ENCODE measurements at places on chromosomes 16 and 17. TPM values are rescaled to one million over a fixed set of nuclear protein-coding genes. Genes with fewer than 3 reads are reported as not detected.
A peak's percentile ranks its signal among the peaks of the same experiment; 100 is the strongest.

- no peaks in the 10 kb centered on the region for H3K36me3 ChIP-seq
- H3K27ac ChIP-seq = no peak overlapping the region
- H3K4me3 ChIP-seq = no peak overlapping the region
- H3K27me3 ChIP-seq = no peaks in the 10 kb centered on the region
- no peaks in the 10 kb centered on the region for H3K4me1 ChIP-seq
These were observed 128.2 kb downstream of the CLEC16A start for GRCh38 chr16:11072420-11073153.

NLRC5 gene
- total RNA-seq = 0.18 TPM

- no peaks in the 10 kb centered on the region for H3K27me3 ChIP-seq
- H3K4me3 ChIP-seq = no peak overlapping the region
- no peak overlapping the region for H3K27ac ChIP-seq
- H3K4me1 ChIP-seq = no peaks in the 10 kb centered on the region
These were observed 24.1 kb downstream of the PSMD7 start for GRCh38 chr16:74320707-74321106.

DNA sequence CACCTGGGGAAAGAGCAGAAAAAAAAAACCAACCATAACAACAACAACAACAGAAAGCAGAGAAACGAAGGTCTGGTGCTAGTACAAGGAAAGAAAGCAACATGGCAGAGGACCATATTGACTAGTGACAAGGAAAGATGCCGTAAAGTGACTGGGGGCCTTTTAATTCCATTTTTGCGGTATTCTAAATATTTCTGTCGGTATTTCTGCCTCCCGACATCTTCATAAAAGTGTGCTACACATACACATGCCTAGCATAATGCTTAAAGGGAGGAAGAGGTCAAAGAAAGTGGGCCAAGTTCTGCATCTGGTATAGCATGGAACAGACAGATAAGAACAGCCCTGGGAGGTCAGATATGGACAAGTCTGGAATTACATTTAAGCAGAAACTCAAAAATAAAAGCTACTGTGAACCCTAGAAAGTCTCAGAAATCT lies 19.5 kb upstream of the RNF43 start:
- no peaks in the 10 kb centered on the region for H3K36me3 ChIP-seq
- no peaks in the 10 kb centered on the region for H3K4me1 ChIP-seq
- H3K27ac ChIP-seq = no peak overlapping the region

- H3K4me1 ChIP-seq = no peaks in the 10 kb centered on the region
- no peaks in the 10 kb centered on the region for H3K36me3 ChIP-seq
- H3K4me3 ChIP-seq = no peak overlapping the region
- no peak overlapping the region for H3K27ac ChIP-seq
- DNase-seq = peak; percentile 8
These were observed 234.1 kb upstream of the MON1B start for GRCh38 chr16:76956841-76957240.

- H3K36me3 ChIP-seq = no peaks in the 10 kb centered on the region
- H3K4me1 ChIP-seq = no peaks in the 10 kb centered on the region
- no peak within 1 kb of the TSS for H3K4me3 ChIP-seq
These were observed at the start of gene BHLHA9 for GRCh38 chr17:1270210-1271029. Gene BHLHA9, plus strand, starts transcription at chr17:1270444. Its CDS starts 120 bp downstream, at chr17:1270564.

DNA sequence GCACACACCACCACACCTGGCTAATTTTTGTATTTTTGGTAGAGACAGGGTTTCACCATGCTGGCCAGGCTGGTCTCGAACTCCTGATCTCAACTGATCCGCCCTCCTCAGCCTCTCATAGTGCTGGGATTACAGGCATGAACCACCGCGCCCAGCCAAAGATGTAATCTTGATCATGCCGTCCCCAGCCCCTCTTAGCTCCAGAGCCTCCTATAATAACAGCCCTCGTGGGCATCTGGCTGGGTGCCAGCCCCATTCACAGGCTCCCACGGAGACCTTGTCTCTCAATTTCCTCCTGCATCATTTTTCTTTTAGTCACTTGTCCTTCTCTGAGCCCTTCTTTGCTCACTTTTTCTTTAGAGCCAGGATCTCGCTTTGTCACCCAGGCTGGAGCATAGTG lies 94.2 kb downstream of the KATNIP start:
- H3K27me3 ChIP-seq = no peaks in the 10 kb centered on the region
- no peaks in the 10 kb centered on the region for H3K36me3 ChIP-seq
- H3K27ac ChIP-seq = no peak overlapping the region
- DNase-seq = no peak

GRCh38 chr17:31256936-31257335 lies 40.1 kb downstream of the OMG start:
- no peaks in the 10 kb centered on the region for H3K4me1 ChIP-seq
- H3K27me3 ChIP-seq = no peaks in the 10 kb centered on the region

GRCh38 chr16:11557801-11558200 lies 28.9 kb downstream of the LITAF start:
- H3K27me3 ChIP-seq = no peaks in the 10 kb centered on the region
- no peak overlapping the region for H3K4me3 ChIP-seq
- DNase-seq = no peak
- H3K27ac ChIP-seq = no peak overlapping the region
- no peaks in the 10 kb centered on the region for H3K36me3 ChIP-seq

DNA sequence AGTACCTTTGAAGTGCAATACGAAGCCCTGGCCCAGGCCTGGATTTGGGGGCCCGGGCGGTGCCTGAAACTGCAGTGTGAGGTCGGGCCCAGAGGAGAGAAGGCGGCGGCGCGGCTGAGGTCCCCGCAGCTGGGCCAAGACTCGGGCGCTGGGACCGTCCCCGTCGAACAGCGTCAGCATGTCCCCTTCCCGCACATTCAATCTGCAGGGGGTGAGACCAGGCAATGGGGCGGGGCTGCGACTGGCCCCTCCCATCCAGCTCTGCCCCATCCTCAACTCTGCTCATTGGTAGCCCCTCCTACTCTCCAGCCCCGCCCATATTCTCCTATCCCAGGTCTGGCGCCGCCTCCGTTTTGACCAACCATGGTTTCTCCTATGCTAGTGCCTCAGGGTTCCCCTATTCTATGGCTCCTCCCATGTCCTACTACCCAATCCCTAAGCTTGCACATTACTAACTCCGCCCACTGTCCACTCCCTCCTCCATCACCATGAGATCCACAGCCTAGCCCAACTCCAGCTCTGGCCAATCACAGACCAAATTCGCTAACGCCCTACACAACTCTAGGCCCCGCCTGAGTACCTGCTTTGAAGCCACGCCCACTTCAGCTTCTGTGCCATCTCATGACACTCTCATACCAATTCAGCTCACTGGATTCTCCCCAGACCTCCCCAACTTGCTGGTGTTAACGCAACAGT lies 14.4 kb upstream of the CDIPT start:
- no peak overlapping the region for H3K4me3 ChIP-seq
- peak; percentile 64 for DNase-seq
- H3K27me3 ChIP-seq = peaks cover 18% of the 10 kb centered on the region
- H3K27ac ChIP-seq = no peak overlapping the region

DNA sequence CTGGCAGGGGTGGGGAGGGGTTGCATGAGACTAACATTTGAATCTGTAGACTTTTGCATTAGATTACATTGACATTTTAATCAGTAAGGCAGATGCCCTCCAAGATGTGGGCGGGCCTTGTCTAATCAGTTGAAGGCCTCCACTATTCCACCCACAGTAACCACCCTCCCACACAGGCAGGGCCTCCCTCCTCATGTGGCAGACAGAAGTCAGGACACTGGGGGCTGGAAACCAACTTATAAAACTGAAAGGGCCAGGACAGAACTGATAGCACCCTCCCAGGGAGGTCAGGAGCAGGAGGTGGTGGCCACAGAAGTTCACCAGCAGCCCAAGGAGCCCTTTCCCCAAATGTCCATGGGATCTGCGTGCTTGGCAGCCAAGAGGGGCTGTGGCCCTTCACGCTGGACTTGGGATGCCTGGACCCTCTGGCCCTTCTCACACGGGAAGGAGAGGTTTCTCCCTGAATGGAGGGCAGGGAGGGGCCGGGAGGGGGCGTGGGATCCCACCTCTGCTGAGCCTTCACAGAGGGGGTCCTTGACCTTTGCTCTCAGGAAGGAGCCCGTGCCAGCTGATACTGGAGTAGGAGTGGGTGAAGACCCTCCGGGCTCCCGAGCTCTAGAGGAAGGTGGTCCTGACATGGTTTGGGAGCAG lies 4.6 kb downstream of the PYCR1 start:
- peaks cover 5% of the 10 kb centered on the region for H3K4me1 ChIP-seq
- no peaks in the 10 kb centered on the region for H3K36me3 ChIP-seq
- no peaks in the 10 kb centered on the region for H3K27me3 ChIP-seq
- DNase-seq = no peak
- H3K4me3 ChIP-seq = no peak overlapping the region

DNA sequence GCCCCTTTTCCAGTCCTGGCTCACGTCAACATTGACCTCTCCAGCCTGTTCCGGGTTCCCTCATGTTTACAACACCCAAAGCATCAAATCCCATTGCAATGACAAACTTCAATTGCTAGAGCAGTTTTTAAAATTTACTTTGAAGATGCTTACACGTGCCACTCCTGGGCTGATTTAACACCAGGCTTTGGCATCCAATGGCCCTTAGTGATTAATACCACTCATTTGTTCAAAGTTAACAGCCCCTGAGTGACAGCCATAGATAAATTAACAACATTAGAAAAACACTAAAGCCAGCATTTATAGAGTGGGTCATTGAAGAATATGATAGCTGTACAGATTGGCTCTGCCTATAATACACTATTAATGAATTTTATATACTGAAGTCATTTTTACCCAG lies 135.1 kb downstream of the PMP22 start:
- no peaks in the 10 kb centered on the region for H3K36me3 ChIP-seq
- no peak overlapping the region for H3K27ac ChIP-seq
- no peak for DNase-seq
- no peak overlapping the region for H3K4me3 ChIP-seq

DCAF7 gene
- 48.2 TPM for total RNA-seq

- H3K36me3 ChIP-seq = peaks cover 6% of the 10 kb centered on the region
- H3K27ac ChIP-seq = no peak overlapping the region
- no peaks in the 10 kb centered on the region for H3K27me3 ChIP-seq
- no peaks in the 10 kb centered on the region for H3K4me1 ChIP-seq
- H3K4me3 ChIP-seq = no peak overlapping the region
These were observed 119.6 kb downstream of the CDH11 start for GRCh38 chr16:65002265-65002664.

DNAH3 gene
- 0.39 TPM for total RNA-seq
